Stimulated activated CD8-positive, alpha-beta memory T cell treated with anti-CD3 and anti-CD28 coated beads, Interleukin-7, amount 100 ng/mL, for 1 hour (primary cell): ENCODE measurements at places on chromosomes 1 and 21.

DNA sequence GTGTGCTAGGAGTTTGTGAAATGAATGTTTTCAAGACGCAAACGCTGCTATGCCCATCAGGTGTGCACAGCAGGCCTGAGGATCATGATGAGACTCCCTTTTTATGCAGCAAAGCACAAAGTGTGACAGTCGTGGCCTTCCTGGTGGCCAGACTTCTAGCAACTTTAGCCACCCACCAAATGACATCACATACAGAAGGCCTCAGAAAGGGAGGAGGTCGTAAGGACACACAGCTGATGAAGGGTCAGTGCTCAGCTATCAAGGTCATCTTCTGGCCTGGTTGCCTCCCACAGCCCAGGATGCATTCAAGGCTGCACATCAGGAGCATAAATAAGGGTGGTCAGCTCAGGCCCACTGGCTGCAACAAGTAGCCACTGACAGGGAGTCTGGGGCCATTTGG is 36.6 kb downstream of the BMP8A start:
- DNase-seq = no peak

DNA sequence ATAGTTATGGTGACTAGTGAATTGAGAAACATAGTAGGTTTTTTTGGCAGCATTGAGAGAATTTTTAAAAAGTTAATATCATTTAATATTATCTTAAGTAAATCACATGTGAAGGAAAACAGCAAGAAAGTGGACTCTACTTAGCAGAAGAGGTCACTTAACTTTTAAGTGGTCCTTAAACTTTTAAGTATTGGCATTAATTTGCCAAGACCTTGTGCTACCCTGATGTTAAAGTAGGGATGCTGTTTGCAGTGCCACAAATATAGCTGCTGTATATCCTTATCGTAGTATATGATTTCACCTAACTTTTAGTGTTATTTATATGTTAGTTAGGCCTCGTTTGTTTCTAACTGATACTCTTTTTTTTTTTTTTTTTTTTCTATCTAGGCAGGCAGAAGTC is 40.2 kb downstream of the SMG7 start:
- DNase-seq = no peak

DNA sequence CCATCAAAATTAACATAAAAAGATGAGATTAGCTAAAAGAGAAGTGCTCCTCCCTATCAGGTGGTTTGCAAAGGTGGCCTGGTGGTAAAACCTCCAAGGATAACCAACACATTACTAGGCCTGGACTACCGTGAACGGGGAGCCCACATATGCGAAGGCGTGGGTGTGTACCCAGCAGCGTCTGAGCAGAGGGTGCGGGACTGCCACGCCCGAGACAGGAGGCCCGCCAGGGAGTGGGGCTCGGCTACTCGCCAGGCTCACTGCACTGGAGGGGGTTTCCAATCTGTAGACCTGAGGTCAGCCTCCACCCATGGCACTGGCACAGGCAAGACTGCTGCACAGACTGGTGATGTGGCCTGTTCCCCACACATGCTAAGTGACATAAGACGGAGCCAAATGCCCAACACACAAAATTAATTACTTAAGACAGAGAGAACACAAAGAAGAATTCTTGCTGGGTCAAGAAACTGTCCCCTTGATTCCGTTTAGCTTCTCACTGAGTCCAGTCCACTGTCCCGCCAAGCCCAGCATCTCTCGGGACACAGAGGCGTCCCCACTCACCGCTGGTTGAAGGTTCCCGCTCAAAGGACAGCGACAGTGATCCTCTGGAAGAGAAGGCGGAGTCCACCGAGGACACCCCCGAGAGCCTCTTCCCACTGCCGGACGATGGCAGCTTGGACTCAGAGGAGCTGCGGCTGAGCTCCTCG is 23.4 kb downstream of the RIPK4 start:
- no peak for DNase-seq

DNA sequence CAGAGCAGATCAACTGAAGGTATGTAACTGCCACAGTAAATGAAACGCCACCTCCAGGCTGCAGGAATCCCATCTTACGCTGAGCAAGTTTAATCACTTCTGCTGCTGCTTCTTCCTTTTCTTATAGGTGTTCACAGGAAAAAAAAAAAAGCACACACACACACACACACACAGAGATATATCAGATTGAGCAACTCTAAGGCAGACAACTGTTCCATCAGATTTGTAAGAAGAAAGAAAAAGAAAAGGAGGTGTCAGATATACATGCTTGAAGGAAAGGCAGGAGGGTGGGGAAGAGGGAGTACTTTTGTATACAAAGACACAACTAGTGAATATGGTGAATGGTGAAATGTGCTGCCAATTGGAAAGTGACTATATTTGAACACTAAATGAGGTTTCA is 28.6 kb downstream of the DSTYK start:
- DNase-seq = no peak

DNA sequence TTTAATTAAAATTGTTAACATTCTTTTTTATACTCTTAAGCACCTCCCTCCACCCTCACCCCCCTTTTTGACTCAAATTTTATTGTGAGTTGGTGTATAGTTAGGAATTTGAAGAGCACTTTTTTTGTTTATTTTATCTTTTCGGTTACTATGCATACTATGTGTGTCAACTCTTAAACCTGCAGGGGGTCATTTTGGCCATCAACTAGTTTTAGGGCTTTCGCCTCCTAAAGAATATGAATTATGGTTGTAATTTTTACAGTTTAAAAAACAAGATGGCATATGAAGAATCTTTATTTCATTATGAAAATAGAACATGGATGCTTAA is 9.7 kb downstream of the BACH1 start:
- DNase-seq = no peak

- no peak for DNase-seq
Measured at GRCh38 chr21:37166733-37167132, 93.7 kb downstream of the TTC3 start.

GRCh38 chr1:55882931-55883330 is 667.8 kb upstream of the USP24 start:
- DNase-seq = no peak

GRCh38 chr1:59377350-59377904 is 80.5 kb downstream of the FGGY start:
- no peak for DNase-seq

- DNase-seq = no peak
Measured at GRCh38 chr1:235077571-235078479, 50.8 kb downstream of the TOMM20 start.

DNA sequence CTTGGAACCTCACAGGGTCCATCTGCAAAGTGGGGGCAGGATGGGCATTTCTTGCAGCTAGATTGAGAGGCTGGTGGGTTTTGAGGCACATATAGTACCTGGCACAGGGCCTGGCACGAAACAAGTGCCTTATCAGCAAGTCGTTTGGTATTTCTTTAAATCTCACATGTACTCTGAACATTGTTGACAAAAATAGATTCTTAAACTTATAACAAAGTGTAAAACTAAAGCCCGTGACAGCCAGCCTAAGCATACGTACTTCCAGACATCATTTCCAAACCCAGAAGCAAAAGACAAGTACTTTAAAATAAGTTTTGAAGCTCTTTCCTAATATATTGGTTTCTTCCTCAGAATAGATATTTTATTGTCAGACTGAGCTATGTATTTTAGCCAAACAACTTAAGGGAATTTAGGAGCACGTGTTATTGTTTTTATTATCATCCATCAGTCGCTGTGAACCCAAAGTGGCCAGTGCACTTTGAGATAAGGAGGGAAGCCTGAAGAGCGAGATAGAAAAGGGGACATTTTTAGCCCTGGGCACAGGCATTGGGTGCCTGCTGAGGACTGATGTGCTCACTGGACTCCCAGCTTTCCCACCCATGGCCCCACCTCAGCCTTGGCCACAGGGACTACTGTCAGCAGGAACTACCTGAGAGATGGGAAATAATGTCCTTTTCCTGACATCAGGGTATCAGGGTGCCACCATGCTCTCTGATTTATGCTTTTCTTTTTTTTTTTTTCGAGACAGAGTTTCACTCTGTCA is 3.0 kb downstream of the FBLIM1 start:
- no peak for DNase-seq

DNA sequence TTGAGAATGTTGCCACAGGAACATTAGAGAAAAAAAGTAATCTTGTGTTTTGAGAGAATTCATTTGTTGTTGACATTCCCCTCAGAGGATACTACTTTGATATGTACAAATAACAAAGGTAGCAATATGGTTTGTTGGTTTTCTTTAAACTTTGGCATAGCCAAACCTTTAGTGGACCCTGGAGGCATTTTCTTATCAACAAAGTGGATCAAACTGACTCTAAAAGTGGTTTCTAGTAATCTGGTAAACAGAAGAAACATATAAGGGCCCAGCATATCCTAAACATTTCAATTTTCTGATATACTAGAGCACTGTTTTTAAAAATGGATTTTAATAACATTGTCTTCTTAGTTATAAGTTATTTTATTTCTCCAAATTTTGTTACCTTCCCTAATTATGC is 29.8 kb downstream of the POU2F1 start:
- no peak for DNase-seq

- DNase-seq = no peak
Measured at GRCh38 chr1:63653976-63654375, 60.8 kb downstream of the PGM1 start.

GRCh38 chr1:54582566-54583306 is 34.7 kb downstream of the ACOT11 start:
- no peak for DNase-seq

GRCh38 chr1:8723010-8723409 is 94.4 kb downstream of the RERE start:
- DNase-seq = no peak

- DNase-seq = no peak
Measured at GRCh38 chr1:213332491-213332890, 281.4 kb downstream of the RPS6KC1 start.

- no peak for DNase-seq
Measured at GRCh38 chr1:36715797-36716196, 233.1 kb upstream of the CSF3R start.

- DNase-seq = no peak
Measured at GRCh38 chr1:7379441-7379971, 391.6 kb upstream of the VAMP3 start.

- DNase-seq = no peak
Measured at GRCh38 chr1:48251323-48251722, 28.8 kb downstream of the SLC5A9 start.

DNA sequence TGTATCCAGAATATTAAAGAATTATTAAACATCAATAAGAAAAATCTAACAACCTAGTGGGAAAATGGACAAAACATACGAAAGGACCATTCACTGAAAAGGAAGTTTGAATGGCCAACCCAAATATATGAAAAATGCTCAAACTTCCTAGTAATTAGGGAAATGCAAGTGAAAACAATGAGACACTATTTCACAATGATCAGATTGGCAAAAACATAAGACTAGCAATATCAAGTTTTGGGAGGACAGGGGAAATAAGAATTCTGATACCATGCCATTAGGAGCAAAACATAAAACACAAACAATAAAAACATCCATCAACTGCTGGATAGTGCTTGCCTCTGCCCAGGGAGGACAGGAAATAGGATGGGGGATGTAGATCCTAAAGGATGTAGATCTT is 14.3 kb downstream of the XCL2 start:
- DNase-seq = no peak

DNA sequence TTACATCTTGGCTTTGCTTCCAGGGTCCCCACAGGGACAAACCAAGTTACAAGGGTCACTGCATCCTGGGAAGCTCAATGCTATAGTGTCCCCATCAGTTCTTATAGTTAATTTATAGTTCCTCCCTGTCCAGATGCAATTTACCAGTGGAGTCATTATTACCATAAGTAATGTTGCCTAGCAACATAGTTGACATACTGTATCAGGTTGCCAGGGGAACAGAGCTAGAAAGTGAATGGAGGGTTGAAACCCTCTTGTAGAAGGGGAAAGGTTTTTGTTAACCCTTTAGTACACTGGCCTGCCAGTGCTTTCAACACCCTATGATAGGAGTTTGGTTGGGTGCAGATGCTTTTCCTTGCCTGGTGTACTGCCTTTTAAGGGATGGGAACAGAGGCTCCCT is 34.3 kb upstream of the TTC4 start:
- no peak for DNase-seq

DNA sequence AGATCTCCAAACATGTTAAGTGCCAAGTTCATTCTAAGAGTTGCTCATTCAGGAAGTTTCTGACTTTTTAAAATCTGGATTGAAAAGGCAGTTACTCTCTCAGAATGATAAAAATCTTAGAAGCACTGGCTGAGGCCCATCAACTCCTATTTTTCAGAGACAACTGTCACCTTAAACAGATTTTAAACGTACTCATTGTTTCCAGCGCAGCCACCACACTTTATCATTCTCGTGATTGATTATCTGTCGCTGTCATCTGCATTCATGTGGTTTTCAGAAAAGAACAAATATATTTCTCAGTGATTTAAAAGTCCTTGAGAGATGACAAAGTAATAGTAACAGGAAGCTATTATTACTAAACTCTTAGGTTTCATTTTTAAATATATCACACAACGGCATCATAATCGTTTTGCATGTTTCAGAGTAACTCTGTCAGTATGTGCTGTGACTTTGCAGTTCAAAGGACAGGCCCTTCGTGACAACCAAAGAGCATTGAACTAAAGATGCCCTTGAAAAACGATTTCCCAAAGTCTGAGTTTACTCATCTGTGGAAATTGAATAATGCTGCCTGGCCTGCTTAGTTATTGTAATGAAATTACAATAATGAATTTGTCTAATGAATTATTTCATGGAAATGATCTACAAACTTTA is 14.9 kb upstream of the KCNK1 start:
- no peak for DNase-seq

GRCh38 chr1:7780976-7781375 is 3.1 kb upstream of the PER3 start:
- DNase-seq = no peak

- no peak for DNase-seq
Measured at GRCh38 chr1:43058545-43059360, 100.1 kb upstream of the SLC2A1 start.

GRCh38 chr1:173161510-173162221 is 45.5 kb downstream of the TNFSF4 start:
- DNase-seq = no peak

DNA sequence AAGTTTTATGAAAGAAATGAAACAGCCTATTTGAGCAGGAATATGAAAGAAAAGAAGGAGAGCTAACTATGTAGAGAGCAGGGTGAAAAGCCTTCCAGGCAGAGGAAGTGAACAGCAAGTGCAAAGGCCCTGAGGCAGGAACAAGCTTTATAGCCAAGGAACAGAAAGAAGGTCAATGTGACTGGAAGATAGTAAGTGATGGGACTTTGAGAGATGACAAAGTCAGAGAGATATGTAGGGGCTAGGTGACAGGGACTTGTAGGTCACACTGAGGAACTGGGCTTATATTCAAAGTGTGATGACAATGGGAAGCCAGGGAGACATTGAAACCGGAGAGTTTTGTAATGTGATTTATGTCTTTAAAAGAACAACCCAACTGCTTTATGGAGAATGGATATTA is 18.9 kb downstream of the PRRX1 start:
- DNase-seq = no peak

GRCh38 chr1:187229496-187229895 is 400.7 kb downstream of the PLA2G4A start:
- no peak for DNase-seq
